Right ventricle myocardium inferior (tissue), 1 donor: ENCODE measurements at places on chromosomes 3 and 15.

- DNase-seq = no peak
Observed at GRCh38 chr15:99753066-99753465, 19.8 kb upstream of the LYSMD4 start.

DNA sequence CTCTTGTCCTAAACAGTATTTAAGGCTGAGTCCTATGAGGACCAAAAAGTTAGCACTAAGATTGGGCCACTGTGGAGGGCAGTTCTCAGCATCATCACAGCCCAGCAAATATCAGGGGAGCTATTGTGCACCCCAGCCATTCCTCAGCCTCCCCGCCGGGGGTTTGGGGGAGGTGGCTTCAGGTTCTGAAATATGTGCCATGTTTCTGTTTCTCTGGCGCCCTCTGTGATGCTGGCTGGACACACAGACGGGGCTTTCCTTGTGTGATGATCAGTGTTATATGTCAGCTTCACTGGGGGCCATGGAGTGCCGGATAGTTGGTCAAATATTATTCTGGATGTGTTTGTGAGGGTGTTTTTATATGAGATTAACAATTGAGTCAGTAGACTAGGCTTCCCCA lies 106.8 kb downstream of the GABRG3 start:
- DNase-seq = no peak

DNA sequence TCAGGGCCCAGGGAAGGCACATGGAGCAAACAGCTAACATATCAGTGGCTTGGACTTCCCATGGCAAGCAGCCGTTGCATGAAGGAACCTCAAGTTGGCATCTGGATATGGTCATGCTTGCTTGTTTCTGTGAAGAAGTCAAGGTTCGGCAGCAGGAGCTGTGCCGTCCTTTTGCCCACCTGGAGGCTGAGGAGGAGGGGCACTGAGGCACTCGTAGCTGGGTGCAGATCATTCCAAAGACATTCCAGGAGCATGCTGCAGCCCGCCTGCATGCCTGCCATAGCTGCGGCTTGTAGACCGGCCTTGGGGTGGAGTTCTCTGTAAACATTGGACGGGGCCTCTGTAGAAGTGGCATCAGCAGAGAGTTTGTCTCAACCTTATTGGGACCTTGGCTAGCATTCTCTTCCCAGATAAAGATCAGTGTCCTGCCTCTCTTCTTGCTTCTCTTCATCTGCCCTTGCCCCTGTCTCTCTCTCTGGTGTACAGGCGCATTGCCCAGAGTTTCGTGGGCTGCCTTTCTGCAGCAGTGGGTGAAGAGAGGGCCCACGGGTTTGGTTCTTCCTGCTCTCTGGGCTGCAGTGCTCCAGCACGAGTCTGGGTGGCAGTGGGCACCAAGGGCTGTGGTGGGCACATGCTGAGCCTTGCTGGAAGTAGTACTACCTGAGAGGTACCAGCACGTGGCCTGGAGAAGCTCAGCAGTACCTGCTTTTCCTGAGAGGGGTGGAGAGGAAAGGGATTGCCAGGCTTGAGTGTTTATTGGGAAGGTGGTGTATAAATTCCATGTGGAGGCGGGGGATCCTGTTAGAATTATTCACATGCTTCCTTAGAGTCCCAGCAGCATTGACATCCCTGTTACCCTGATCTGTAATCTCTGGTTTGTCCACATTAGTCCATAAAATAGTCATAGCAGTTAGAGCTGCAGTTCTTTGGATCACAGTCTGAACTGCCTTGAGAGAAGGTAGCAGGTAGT lies 49.4 kb downstream of the CHCHD6 start:
- no peak for DNase-seq

- DNase-seq = peak; percentile 73
Observed at GRCh38 chr3:72245183-72245811, 460.3 kb upstream of the PROK2 start.

DNA sequence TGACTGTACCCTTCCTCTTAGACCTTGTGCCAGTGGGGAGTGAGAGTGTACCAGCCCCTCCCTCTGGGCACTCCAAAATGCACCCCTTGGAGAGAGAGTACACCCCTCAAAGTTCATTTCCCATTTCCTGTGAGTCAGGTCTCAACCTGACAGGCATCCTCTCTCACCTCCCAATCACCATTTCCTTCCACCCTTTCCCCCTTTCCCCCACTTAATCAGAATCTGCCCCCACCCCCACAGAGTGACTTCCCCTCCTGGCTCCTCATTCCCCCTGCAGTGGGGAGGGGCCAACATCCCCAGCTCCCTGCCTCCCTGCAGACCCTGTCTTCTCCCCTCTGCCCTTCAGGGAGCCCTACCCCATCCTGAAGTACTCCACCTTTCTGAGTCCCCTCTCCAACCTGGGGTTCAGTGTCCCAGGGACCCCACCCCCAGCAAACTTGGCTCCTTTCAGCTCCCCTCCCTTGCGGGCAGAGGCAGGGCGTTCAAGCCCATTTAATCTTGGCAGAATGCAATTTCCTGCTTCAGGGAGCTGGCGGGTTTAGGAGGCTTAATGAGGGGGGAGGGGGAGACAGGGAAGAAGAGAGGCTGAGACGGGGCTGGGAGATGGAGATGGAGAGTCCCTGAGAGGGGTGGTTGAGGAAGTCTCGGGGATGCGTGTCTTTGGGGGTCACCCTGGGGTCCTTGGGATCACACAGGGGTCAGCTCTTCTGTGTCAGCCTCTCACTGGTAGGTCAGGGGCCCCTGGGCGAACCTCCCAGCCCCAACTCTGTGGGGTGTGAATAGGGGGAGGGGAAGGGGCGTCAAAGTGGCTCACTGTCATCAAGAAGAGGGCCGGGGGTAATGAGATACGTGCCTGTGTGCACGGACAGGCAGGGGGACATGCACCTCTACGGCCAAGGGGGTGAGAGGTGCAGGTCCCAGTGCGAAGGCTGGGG lies 16.6 kb upstream of the SEMA3F start:
- DNase-seq = peak; percentile 4

GRCh38 chr3:170258105-170258487 lies 35.9 kb downstream of the PRKCI start:
- DNase-seq = no peak

GRCh38 chr3:157276801-157277200 lies 116.9 kb upstream of the CCNL1 start:
- DNase-seq = no peak

DNA sequence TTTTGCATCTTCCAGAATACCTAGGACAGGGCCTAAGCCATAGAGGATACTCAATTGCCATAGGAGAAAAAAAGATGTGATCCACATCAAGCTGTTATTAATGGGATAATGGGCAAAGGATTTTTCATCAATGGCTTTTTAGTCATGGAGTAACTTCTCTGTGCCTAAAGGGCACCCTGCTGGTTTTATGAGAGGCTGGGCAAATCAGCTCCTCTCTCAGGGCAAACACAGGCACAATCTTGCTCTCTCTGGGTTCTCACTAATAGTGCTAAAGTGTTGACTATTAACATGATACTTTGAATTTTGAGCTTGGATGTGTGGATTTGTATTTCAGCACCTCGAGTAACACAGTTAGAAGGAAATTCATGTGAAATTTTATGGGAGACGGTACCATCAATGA lies 67.6 kb downstream of the GHSR start:
- DNase-seq = no peak

- no peak for DNase-seq
Observed at GRCh38 chr3:42229942-42230688, 35.9 kb downstream of the CCK start.

DNA sequence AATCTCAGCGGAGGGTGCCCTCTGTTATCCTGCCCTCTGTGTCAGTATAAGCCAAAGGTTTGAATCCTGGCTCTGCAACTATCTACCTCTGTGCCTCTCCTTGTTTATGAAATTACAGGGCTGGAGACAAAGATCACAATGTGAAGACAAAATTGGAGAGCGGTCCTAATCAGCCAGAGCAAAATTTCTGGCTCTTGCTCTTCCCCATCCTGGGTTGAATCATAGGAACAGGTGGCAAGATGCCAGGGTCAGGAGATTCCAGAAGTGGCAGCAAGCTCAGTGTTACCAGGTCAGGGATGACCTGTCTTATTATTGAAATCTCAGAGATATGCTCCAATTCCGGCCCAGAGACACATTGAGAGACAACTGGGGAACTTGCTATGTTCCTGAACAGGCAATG lies 2.3 kb upstream of the CCR2 start:
- no peak for DNase-seq

DNA sequence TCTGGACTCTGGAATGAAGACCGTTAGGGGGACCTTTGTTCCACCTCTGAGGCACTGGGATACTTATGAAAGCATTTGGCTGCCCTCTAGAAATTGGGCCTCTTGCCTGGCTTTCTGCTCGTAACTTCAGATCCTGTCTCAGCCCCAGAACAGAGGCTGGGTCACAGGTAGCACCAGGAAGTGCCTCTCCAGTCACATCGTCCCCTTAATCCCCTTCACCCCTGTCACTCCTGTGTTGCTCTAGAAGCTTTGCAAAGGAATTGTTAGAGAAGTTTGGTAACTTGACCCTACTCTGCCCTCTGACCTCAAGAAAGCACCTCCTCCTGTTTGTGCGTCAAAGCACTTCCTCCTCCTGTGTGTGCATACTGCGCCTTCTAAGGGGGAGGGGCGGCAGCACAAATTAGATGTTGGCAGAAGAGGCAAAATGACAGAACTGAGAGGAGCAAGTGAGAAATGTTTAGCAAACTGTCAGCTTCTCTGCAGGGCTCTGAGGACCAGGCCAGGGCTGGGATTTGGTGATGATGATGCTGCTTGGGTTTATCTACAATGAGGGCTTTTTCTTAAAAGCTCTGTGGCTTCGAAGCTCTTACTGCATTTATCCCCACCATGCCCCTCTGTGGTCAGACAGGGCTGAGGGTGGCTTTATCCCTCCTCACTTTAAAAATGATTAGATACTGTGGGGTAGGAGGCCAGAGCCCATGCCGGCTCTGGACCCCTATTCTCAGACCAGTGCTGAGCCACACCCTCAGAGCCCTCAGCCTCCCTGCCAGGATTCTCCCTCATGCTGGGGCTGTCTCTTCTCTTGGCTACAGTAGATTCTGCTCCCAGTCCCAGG lies 76.2 kb downstream of the LARS2 start:
- no peak for DNase-seq

DNA sequence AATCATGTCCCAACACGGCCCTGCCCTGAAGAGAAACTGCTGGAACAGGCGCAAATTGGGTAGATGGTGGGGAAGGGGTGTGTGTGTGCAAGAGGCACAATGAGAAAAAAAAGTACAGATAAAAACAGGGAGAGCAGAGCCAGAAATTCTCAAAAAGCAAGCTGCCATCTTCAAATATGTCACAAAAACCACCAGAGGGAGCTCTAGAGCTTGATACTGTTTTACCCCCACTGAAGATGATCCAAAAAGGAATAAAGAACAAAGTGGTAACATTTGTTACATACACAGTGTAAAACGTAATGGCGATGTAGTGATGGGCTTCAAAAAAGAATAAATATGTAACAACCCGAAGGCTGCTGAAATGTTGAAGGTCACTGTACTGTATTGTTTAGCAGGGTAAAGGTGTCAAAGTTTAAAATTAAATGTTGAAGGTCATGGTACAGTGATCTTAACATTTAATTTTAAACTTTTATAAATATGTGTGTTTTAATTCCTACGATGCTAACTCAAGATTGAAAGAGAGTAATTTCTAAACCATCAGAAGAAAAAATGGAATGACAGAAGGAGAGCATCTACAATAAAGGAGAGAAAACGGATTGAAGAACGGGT lies 6.0 kb downstream of the SNRPA1 start:
- DNase-seq = no peak

GRCh38 chr3:18422972-18423371 lies 2.2 kb downstream of the SATB1 start:
- DNase-seq = no peak

- no peak for DNase-seq
Observed at GRCh38 chr3:8743021-8743601, 9.5 kb downstream of the CAV3 start.

- peak; percentile 27 for DNase-seq
Observed at GRCh38 chr15:25688166-25688565, 175.0 kb downstream of the ATP10A start.

- DNase-seq = no peak
Observed at GRCh38 chr15:38666865-38667510, 102.4 kb upstream of the RASGRP1 start.

- no peak for DNase-seq
Observed at GRCh38 chr3:186042521-186043202, 66.2 kb downstream of the ETV5 start.

DNA sequence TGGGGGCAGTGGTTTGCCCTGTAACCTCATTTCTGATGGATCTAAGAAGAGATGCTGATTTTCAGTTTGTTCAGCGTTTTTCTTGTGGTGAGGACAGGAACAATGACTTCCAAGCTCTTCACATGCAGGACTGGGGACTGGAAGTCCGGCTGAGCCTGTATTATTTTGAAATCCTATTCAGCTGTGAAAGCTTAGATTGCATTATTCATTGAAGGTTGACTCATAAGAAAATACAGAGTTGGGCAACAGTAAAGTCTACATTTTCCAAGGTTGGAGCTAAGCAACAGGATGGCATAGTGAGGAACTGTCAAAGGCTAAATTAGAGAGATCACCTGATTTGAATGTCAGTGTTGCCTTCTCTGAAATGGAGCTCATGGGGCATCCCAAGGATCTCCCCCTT lies 230.9 kb upstream of the FEZF2 start:
- DNase-seq = no peak

DNA sequence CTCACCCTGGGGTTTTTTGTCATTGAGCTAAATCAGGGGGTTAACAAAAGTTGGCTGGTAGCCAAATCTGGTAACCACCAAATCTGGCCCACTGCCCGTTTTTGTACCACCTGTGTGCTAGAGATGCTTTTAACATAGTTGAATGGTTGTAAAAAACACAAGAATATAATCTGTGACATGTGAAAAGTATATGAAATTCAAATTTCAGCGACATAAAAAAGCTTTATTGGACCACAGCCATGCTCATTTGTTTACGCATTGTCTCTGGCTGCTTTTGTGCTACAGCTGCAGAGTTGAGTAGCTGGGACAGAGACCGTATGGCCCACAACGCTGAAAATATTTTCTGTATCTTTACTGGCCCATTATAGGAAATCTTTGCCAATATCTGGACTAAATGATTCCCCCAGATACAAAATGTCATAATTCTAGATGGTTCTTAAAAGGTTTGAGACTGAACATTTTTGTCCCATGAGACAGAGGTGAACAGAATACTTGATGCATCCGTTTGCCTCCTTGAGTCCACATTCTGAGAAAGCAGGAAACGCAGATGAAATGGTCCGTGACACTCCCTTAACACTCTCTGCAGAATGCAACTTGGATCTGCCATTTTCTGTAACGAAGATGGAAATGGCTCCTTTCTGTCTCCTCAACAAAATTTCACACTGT lies 120.9 kb upstream of the PDZRN3 start:
- DNase-seq = no peak

- no peak for DNase-seq
Observed at GRCh38 chr3:98291332-98291957, 9.1 kb downstream of the OR5H2 start.

DNA sequence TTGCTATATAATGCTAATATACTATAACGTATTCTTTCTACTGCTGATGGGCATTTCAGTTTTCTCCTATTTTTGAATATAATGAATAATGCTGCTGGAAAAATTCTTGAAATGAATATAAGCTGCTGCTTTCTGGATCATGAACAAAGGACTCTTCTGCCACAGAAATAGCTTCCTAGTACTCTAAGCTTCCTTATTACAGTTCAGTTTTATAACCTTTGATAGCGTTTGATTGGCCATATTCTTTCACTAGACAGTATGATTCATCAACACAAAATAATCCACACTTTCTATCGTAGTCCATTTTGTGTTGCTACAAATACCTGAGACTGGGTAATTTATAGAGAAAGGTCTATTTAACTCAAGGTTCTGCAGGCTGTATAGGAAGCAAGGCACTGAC lies 16.4 kb upstream of the UBE3A start:
- DNase-seq = no peak

GRCh38 chr3:191549357-191549756 lies 88.4 kb downstream of the PYDC2 start:
- no peak for DNase-seq
